ENCODE measurements at places on chromosomes 12 and 14.

GRCh38 chr12:29004066-29004935, 144.8 kb upstream of the FAR2 start:
- no peak for DNase-seq

- DNase-seq = no peak
Observed at GRCh38 chr14:54837508-54838149, 65.0 kb downstream of the GCH1 start.

DNA sequence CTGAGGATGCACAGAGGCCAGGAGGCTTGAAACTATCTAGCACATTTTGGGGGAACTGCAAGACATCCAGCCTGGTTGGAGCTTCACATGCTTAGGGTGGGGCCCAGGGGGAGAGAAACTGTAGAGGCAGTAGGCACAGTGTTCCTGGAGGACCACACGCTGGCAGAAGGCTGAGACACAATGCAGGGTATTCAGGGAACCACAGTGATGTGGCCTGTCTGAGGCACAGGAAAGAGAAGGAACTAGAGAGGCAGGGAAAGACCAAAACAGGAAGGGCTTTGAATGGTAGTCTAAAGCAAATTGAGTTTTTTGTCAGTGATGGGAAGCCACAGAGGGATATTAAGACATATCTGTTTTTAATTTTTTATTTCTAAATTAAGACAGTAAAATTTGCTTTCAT, 100.2 kb upstream of the PRICKLE1 start:
- no peak for DNase-seq

DNA sequence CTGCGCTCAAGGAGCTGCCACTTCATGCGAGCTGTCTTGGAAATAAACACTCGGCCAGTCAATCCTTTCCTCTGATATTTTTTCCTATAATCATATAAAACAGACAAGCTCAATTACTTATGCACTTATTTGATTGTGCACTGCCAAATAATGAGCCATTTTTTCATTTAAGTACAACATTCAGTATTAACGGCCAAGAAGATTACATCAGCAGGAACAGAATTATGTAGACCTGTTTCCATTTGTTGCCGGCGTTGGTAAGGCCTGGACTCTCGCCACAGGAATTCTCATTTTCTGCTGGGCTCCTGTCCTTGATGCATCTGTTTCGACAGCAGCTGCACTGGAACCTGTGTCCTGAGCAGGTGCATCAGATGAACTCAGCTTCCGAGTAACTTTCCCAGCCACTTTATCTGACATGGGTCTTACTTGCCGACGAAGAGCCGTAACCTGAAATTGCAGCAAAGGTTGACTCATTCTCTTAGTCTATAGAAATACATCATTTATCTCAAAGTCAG, 110.2 kb downstream of the KIF21A start:
- DNase-seq = no peak

DNA sequence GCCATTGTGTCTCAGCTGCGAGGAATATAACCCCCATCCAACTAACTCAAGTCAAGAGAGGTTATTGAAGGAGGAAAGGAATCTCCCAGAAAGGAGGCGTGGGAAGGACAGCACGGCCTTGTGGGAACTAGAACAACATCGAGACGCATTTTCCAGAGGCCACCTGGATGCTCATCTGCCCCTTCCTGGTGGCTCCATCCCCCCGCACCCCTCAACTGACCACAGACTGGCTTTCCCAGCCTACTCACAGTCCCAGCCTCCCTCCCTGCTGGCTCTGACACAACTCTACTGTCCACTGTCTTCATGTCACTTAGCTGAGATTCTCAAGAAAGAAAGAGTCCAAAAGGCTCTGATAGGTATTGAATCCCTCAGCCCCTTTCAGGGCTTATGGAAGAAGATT, 66.0 kb upstream of the CLMN start:
- DNase-seq = no peak

DNA sequence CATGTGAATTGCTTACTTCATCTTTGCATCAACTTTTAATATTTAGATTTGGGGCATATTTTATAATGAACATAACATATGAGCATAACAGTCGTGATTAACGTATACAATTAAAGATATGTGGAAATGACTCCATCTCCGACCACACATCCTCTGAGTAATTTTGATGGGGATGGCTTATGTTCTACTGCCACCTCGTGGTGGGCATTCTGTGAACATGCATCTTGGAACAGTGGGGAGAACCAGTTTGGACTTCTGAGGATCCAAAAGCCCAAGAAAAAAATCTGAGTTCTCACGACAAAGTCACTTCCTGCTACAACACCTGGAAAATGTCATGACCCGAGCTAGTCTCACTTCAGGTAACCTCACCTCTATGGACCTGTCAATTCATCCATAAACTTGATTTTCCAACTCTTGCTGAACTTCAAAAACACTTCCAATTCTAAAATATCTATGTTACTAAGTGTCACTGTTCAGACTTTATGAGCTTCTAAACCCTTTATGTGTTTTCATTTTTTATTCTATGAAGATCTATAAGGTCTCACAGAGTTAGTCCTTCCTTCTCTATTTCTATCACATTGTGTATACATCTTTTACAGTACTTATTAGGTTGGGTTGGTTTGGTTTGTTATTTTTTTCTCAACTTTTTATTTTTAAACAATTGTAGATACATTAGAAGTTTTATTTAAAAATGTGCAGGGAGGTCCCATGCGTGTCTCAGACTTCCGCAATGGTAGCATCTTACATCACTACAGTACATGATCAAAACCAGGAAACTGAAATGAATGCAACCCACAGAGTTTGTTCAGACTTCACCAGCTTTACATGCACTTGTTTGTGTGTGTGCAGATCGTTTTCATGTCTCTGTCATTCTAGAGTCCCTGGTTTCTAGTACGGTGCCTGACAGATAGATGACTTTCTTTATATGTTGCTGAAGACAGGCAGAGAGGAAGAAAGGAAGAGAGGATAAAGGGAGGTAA, 38.2 kb upstream of the STAB2 start:
- peak; percentile 54 for DNase-seq

Measured in activated T-helper 1 cell treated with anti-CD3 and anti-CD28 coated beads, Interleukin-12 subunit alpha, Interleukin-12 subunit beta, Interleukin-2, Interleukin-4 antibody, amounts not matched to agents 30 ng/mL and 10 ng/mL and 1 ng/mL, durations not matched to agents 14 hours and 24 hours and 36 hours (primary cell).